Ecto neural progenitor cell (in vitro differentiated cells): ENCODE measurements at places on chromosomes 2 and 18.
A peak's percentile ranks its signal among the peaks of the same experiment; 100 is the strongest.

DNA sequence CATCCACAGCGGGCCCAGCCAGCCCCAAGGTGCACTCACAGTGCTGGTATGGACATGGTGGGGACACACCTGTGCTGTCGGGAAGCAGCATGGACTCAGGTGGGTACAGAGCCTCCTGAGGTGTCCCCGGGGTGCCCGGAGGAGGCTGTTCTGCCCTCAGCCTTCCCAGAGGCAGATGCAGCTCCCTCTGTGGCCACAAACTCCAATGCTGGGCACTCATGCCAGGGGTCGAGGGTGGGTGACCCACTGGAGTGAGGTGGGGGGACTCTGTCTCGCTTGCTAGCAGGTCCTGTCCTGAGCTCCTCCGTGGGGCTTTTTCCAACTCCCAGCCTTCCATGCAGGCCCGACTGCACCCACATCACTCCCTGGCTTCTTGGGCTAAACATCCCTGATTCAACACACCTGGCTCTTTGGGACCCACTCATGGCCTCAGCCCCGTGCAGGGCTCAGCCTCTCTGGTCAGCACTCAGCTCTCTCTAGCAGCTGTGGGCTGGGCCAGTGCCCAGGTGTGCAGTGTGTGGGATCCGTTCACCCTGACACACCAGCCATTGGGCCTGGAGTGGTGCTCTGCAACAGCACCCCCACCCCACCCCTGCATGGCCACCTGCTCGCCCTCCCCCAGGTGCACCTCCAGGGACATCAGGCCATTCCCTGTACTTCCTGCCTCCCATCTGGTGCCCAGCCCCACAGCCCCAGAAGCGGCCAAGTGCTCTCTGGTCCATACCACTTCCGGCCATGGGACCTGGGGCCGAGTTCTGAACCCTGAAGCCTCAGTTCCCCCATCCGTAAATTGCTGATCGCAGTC lies 16.0 kb downstream of the RAMP1 start:
- peak; percentile 46 for DNase-seq

DNA sequence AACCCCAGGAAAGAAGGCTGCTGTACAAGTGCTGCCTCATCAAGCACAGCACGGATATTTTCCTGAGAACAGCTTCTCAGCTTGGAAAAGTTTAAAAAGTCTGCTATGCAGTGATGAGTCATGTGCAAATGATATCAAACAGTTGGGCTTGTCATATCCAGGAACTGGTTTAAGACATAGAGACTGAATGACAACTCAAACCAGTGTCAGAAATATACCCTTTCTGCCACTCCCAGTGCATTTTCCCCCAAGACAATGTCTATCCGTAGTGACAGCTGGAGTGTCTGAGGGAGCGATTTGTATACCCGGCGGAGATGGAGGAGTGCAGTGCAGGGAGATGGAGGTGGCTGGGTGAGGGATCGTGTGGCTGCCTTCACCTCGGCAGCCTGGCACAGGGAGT lies 28.2 kb downstream of the SOX11 start:
- no peak for DNase-seq

DNA sequence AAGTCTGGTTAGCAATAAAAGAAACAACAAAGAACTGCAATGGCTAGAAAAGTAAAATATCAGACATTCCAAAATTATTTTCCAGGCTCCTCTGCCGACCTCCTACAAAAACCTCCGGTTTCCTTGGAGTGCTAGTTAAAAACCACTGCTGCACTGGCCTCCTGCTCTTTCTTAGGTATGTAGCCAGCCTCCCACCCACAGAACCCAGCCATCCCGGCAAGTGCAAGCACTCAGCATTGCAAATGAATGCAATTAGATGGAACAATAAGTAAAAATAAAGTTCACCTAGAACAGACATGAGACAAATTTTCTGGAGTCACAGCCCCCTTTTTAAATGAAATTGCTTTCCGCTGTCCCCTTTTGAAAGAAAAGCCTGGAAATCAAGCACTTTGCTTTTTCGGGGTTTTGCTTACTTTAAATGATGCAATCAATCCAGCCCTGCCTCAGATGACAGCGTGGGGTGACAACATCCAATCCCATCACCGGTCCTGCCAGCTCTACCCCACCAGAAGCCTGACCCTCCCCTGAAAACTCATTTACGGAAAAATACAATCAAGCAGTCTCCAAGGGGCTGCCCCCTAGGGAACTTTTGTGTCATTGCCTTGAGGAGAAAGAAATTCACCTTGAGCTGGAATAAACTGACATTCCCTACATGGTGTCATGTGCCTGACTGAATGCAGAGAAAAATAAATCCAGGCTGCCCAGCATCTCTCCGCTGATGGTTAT lies 199.8 kb downstream of the EPHA4 start:
- peak; percentile 55 for DNase-seq

GRCh38 chr2:40450066-40450795 lies 1.7 kb downstream of the SLC8A1 start:
- DNase-seq, result no peak

DNA sequence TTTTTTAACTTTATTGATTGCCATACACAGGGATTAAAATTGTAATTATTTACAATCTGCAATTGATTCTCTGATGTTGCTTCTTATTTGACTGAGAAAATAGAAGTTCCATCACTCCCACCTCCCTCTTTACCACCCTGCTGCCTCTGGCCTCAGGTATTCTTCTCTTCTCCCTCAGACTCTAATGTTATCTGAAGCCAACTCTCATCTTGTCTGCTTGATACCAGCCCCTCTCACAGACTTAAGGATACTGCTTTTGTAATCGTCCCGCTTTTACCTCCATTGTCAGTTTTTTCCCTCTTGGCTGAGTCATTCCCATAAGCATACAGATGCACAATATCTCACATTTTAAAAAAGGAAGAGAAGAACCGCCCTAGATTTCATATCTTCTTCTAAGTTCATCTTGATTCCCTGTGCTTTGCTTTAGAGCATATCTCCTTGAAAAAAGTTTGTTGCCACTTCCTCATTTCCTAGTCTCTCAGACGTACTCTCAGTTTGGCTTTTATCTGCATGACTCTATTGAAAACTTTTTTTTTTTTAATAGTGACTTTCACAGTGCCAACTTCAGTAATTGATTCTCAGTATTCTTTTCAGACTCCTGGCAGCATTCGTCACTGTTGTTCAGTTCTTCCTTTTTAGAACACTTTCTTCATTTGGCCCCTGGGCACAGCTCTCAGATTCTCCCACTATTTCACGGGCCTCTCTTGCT lies 31.1 kb downstream of the SPAG16 start:
- no peak for DNase-seq

- no peak for DNase-seq
Observed at GRCh38 chr2:112960230-112960825, 17.5 kb upstream of the IL36G start.

GRCh38 chr18:41226186-41226585 lies 728.8 kb upstream of the PIK3C3 start:
- DNase-seq, result no peak

- no peak for DNase-seq
Observed at GRCh38 chr2:66846887-66847286, 412.0 kb downstream of the MEIS1 start.

DNA sequence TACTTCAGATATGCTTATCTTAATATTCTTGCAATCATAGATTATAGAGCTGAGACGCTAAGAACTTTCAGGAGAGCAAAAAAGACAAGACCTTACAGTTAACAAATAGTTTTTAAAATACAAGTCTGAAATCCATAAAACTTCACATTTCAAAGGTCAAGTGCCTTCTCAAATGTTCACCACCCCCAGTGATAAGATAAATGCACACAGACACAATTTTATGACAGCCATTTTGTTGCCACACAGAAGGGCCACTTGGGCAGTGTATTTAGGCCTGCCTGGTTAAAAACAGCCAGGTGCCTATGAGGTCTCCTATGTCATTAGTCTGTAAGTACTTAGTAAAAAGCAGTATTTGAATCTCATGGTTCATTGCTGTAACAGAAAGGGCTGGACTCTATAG lies 8.1 kb upstream of the PSTPIP2 start:
- peak; percentile 6 for DNase-seq

GRCh38 chr2:223176970-223177369 lies 125.0 kb downstream of the KCNE4 start:
- DNase-seq, result no peak

GRCh38 chr2:144383571-144384100 lies 136.3 kb downstream of the ZEB2 start:
- DNase-seq, result no peak

DNA sequence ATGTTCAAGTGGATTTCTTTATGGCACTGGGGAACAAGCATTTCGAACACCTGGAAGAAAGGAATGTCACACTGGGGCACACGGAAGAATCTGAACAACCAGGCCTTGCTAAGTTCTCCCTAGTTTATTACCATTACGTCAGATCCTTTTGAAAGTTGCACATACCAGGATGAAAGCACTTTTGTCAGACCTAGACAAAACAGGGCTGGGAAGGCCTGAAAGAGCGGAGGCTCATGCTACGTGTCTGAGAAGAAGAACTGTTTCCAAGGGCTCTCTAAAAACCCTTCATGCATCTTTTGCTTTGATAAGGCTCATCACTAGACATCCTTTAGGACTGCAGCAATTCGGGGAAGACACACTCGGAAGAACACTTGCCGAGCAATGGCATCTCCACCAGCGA lies 15.4 kb upstream of the SLC25A52 start:
- DNase-seq, result no peak

- DNase-seq, result no peak
Observed at GRCh38 chr2:120323807-120324399, 22.0 kb upstream of the INHBB start.

DNA sequence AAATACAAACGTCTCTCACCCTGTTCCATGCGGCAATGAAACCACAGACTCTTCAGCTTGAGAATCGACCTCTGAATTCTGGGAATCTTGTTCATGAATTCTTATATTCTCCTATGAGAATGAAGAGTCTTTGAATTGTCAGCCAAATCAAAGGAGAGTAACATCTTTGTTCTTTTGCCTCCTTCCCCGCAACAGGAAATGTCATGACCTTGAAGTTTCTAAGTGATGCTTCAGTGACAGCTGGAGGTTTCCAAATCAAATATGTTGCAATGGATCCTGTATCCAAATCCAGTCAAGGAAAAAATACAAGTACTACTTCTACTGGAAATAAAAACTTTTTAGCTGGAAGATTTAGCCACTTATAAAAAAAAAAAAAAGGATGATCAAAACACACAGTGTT lies 21.8 kb downstream of the TNFAIP6 start:
- no peak for DNase-seq

DNA sequence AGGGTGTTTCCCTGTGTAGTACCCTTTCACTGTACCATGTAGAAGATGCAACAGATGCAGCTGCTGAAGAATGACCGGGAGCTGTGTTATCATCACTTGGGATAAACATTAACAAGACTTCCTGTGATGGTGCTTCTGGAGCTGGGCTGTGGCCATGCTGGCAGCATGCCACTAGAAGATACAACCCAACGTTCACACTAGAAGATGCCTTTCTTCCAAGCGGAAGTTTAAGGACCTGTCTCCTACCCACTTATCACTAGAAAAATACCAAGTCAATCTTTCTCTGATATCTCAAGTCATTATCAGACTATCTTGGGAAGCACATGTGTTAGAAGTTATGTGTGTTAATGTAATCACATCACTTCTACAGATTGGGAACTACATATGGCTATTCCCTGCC lies 953.5 kb downstream of the CNTNAP5 start:
- no peak for DNase-seq

- DNase-seq, result no peak
Observed at GRCh38 chr2:120828066-120828465, 92.4 kb downstream of the GLI2 start.

- DNase-seq, result no peak
Observed at GRCh38 chr2:208369091-208369490, 37.5 kb upstream of the PTH2R start.

- no peak for DNase-seq
Observed at GRCh38 chr18:44735096-44735495, 54.4 kb downstream of the SETBP1 start.

DNA sequence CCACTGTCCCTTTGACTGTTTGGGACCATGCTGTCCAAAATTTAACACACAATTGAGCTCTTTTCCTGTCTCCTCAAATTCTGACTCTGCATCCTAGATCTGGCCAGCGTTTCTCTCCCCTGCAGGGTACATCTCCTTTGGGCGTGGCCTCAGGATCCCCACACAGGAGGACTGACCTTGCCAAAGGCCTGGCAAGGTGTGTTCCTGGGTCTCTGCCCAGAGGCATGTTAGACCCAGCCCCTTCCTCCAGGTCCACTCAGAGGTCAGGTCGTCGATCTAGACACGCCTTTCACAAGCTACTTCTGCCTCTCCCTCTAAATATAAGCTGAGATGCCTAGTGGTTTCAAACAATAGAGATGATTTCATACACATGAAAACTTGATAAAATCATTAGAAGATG lies 45.4 kb upstream of the SMIM21 start:
- no peak for DNase-seq

GRCh38 chr2:86372641-86373502 lies 35.4 kb upstream of the REEP1 start:
- DNase-seq, result peak; percentile 66

GRCh38 chr18:5058768-5059695 lies 138.0 kb downstream of the AKAIN1 start:
- DNase-seq, result no peak

GRCh38 chr2:70469435-70469834 lies 84.2 kb downstream of the TGFA start:
- DNase-seq, result peak; percentile 20

DNA sequence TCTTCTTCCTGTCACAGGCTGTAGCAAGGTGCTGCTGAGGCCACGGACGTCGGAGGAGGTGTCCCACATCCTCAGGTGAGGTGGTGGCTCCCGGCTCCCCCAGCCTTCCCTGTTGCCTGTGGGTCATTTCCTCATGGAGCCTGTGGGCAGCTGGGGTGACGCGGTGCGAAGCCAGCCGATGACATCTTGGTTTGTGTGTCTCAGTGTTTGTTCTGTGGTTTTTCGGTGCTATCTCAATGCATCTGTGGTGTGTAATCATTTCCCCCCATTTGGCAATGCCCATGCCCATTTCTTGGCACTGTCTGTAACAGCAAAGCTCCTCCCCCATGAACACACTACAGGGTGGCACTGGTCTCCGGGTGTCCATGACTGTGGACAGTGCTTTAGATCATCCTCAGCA lies 6.6 kb downstream of the D2HGDH start:
- DNase-seq, result no peak

- DNase-seq, result no peak
Observed at GRCh38 chr2:46669996-46670793, 190.8 kb downstream of the TMEM247 start.

- DNase-seq, result no peak
Observed at GRCh38 chr18:2411381-2411960, 159.8 kb downstream of the METTL4 start.
